ENCODE measurements at places on chromosomes 16 and 17.
A peak's percentile ranks its signal among the peaks of the same experiment; 100 is the strongest.

DNA sequence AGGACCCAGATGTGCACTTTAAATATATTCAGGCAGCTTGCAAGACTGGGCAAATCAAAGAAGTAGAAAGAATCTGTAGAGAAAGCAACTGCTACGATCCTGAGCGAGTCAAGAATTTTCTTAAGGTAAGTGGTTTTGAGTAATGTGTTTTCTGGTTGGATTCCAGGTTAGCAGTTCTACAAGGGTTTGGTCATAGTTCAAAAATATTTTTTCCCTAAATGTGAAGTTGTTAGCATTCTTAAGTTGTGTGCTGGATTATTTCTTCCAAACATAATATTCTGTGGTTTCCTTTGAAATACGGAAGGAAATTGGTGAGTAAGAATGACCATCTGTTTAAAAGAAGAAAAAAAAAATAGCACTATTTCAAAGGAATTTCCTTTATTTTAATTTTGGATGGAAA, 38.4 kb downstream of the PTRH2 start:
- DNase-seq, result peak; percentile 23

- no peak for DNase-seq
Measured at GRCh38 chr17:53032861-53033271, 789.9 kb upstream of the KIF2B start.

DNA sequence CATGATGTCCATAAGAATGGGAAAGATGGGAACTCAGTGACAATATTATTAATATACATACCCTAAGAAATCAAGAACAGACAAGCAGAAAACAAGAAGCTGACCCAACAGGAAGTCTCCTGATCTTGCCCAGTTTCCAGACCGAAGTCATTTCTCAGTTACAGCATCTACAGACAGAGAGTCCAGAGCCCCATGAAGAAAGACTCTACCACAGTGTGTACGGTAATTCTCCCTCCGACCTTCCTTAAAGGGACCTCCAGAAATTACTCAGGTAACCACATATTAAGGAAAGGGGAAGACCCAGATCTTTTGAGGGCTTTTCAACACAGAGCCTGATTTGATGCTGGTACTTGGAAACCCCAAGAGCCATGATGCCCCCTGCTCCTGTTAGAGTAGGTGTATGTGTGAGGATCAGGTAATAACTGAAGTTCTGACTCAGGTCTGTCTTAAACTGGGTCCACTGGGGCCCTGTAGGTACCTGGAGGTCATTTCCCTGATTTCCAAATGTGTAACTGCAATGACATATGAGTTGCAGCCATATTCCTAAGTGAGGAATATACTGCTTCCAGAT, 132.4 kb downstream of the ABCA8 start:
- peak; percentile 6 for DNase-seq

DNA sequence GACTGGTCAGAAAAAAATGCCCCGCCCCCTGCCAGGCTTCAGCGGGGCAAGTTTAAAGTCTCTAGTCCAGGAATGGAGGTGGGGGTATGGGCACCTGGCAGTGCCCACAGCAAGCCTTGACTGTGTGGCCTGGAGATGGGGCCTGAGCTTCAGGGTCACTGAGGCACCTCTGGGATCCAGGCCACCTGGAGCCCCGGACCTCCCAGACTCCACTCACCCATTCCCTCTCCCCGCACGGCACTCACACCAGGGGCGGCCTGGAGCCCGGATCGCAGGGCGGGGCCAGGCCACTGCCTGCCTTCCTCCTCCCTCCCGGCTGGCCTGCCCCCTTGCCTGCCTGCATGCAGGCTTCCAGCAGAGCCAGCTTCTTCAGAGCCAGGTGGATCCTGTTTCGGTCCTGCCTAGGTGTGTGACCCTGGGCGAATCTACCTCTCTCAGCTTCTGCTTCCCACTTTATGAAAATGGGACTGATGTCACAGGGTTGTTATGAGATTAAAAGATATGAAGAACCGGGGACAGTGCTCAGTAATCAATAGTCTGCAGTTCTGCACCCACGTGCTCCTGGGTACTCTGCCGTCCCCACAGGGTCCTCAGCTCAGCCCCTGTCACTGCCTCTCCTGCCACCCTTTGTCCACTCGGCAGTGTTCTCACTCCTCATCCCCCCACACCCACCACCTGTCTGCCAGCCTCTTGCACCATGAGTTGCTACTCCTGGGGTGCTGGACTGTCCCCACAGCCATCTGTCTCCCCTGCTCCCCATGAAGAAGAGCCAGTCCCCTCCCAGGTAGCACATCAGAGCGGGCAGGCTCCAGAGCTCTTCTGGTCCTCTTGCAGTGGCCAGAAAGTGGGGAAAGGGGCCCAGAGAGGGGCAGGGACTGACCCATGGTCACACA, 1.2 kb upstream of the TCAP start:
- no peak for DNase-seq

- peak; percentile 65 for DNase-seq
Measured at GRCh38 chr16:79381603-79382042, 218.9 kb downstream of the MAF start.

DNA sequence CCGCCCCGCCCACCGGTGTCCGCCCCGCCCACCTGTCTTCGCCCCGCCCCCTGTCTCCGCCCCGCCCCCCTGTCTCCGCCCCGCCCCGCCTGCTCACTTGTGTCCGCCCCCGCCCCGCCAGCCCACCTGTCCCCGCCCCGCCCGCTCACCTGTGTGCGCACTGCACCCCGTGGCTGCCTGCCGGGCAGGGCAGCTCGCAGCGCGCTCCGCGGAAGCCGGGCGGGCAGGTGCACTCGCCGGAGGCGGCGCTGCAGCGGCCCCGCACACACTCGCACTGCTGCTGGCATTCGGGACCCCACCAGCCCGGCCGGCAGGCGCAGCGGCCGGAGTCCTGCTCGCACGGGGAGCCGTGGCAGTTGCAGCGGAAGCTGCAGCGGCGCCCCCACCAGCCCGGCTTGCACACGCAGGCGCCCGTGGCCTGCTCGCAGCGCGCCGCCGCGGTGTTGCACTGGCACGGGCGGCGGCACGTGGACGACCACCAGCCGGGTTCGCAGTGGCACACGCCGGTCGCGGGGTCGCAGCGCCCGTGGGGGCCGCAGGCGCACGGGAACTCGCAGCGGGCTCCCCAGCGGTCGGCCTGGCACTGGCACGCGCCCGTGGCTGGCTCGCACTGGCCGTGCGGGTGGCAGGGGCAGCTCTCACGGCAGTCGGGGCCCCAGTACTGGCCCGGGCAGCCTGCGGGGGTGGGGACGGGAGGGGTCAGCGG, 2.1 kb downstream of the SCARF1 start:
- peak; percentile 34 for DNase-seq

Data from suppressor macrophage treated with lipopolysaccharide for 4 hours (primary cell).